ENCODE measurements at places on chromosomes 7 and 10. TPM values are rescaled to one million over a fixed set of nuclear protein-coding genes. Genes with fewer than 3 reads are reported as not detected.

The NEUROD6 gene
- not detected for total RNA-seq

DNA sequence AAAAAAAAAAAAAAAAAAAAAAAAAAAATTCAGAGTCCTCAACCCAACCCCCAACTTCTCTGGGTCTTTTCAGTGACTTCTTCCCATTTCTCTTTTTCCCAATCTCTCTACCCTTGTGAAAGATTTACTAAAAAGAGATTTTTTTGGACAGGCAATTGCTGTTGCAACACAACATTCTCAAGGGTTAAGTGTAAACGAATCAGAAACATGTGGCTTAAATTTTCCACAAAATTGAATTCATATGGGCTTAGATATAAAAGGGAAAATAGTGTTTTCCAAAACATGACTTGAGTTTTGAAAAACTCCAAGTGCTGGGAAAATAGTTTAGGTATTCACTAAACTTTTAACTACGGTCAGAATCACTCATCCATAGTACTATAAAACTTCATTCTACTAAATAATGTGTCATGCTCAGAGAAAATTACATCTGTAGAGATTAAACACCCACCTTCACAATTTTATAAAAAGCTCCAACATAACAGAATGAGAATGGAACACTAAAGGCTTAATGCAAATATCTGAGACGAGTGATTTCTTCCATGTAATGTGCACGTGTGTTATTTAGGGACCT is 643.1 kb downstream of the PARD3 start:
- DNase-seq: no peak

GRCh38 chr7:81408728-81409127 is 361.1 kb downstream of the HGF start:
- DNase-seq: no peak

The TRPV5 gene
- total RNA-seq: not detected

DNA sequence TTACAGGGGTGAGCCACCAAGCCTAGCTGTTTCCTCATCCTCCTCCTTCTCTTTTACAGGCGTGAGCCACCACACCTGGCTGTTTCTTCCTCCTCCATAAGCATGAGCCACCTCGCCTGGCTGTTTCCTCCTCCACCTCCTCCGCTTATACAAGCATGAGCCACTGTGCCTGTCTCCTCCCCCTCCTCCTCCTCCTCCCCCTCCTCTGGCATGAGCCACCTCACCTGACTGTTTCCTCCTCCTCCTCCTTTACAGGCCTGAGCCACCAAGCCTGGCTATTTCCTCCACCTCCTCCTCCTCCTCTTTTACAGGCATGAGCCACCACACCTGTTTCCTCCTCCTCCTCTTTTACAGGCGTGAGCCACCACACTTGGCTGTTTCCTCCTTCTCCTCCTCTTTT is 49.8 kb upstream of the ZNF479 start:
- no peak for DNase-seq

- peak; percentile 45 for DNase-seq
Observed at GRCh38 chr10:100847440-100847839, 65.3 kb upstream of the SLF2 start.

GRCh38 chr7:112185005-112185834 is 21.0 kb downstream of the DOCK4 start:
- DNase-seq: no peak

DNA sequence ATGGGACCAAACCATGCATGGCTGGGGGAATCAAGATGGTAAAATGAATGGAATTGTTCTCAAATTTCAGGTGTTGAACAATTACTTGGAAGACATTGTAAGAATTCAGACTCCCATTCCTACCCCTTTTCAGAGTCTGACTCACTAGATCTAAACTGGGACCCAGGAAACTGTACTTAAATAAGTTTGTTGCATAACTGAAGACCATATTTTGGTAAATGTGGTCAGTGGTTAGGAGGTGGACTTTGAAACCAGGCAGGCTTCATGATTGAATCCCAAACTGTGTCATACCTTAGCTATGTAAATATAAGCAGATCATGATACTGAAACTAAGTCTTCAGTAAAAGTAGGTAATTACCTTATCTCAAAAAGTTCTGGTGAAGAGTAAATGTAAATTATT is 41.7 kb downstream of the ZWINT start:
- DNase-seq: no peak

- no peak for DNase-seq
Observed at GRCh38 chr7:127870231-127870907, 160.9 kb downstream of the LRRC4 start.

- DNase-seq: no peak
Observed at GRCh38 chr7:155618708-155619633, 25.5 kb upstream of the RBM33 start.

- DNase-seq: peak; percentile 50
Observed at GRCh38 chr7:45088821-45089340, at the start of gene NACAD. TSS of gene NACAD (minus strand) at chr7:45088969. CDS start at chr7:45088894, 75 bp downstream.

Measured in activated naive CD8-positive, alpha-beta T cell treated with anti-CD3 and anti-CD28 coated beads for 36 hours (primary cell).